Caudate nucleus (tissue), 63 donors: ENCODE measurements at places on chromosomes 2 and 18.

GRCh38 chr2:214057986-214058385, 352.9 kb upstream of the VWC2L start:
- no peak for DNase-seq

- no peak for DNase-seq
Observed at GRCh38 chr2:73823416-73823815, 5.3 kb upstream of the STAMBP start.

DNA sequence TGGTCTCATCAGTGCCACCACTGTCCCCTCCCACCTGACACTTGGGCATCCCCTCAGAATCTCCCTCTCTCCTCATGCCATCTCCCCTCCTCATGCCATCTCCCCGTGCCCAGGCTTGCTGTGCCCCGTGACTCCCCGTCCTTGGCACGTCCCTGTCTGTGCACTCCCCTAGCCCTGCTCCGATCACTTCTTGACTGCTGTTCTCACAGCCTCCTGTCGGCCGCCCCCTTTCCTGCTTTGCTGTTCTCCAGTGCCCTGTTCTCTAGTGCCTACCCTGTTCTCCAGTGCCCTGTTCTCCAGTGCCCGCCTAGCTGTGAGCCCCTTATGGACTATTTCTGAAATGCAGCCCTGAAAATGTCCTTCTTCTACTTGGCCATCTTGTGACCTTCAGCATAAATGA, 253.8 kb downstream of the ALPK2 start:
- no peak for DNase-seq

DNA sequence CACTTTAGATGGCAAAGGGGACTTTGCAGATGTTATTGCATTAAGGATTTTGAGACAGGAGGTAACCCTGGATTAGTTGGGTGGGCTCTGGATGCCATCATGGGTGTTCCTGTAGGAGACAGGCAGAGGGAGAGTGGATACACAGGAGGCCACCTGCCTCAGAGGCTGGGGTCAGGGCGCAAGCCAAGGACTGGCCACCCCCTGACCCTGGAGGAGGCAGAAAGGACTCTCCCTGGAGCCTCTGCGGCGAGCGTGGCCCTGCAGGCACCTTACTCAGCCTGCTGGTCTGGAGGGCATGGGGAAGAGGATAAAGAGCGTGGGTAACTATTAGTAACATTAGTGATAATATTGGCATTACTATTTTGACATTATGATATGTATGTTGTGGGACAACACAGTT, 21.6 kb upstream of the OTOS start:
- DNase-seq: no peak

- DNase-seq: no peak
Observed at GRCh38 chr2:222701721-222702131, 30.3 kb downstream of the MOGAT1 start.

- no peak for DNase-seq
Observed at GRCh38 chr18:26813043-26813442, 52.5 kb downstream of the AQP4 start.

DNA sequence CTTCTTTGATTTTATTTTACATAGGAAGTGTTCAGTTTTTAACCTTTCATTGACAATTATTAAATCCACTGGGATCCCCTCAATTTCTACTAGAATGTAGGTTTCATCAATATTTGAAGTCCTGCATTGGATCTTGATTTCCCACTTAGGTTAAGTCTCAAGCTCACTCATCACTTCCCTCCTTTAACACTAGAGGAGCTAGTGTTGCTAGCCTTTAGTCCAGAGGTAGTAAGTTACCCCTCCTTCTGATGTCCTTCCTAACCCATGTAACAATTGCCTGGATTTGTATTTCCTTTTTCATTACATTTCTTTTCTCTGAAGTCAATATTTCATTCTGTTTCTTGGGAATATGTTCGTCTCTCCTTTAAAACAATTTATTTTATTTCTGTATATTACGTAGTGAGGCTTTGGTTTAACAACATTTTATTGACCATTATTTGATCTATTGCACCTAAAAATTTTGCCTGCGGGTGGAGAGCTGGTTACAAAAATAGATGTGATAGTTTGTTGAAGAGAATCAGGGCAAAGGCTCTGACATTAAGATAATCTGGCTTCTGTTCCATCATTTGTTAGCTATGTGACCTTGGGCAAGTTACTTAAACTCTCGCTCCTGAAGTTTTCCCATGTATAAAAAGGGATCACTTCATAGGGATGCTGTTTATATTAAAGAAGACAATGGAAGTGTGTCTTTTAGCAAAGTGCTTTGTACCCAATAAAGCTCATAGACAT, 833.0 kb downstream of the SLC4A3 start:
- no peak for DNase-seq

GRCh38 chr2:237624565-237624964, 2.8 kb upstream of the LRRFIP1 start:
- no peak for DNase-seq

- no peak for DNase-seq
Observed at GRCh38 chr2:240791821-240792628, 28.0 kb downstream of the KIF1A start.

DNA sequence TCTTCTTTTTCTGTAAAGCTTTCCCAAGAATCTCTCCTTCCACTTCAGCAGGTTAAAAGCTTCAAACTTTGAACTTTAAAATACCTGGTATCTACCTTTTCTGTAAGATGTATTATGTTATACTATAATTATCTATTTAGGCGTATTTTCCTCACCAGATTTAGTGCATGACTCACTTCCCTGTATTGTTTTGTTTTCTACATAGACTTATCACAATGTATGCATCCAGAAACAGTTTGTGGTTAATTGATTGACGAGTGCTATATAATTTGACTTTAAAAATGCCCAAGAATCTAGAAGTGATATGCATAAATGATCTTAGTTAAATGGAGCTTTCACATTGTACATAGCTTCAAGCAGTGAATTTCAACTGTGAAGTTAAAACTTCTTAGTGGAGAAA, 473.9 kb upstream of the CDH2 start:
- DNase-seq: no peak

- DNase-seq: no peak
Observed at GRCh38 chr2:238425505-238425978, 1.2 kb upstream of the ASB1 start.

DNA sequence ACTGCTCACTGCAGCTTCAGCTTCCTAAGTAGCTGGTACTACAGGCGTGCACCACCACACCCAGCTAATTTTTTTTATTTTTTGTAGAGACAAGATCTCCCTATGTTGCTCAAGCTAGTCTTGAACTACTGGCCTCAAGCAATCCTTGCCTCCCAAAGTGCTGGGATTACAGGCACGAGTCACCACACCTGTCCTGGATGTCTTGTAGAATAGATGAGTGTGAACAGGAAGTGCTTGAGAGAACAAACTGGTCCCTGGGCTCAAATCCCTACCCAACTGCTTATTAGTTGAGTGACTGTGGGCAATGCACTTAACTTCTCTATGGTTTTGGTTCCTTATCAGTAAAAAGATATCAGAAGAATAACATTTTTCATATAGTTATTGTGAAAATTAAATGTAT, 34.2 kb downstream of the PKDCC start:
- no peak for DNase-seq

DNA sequence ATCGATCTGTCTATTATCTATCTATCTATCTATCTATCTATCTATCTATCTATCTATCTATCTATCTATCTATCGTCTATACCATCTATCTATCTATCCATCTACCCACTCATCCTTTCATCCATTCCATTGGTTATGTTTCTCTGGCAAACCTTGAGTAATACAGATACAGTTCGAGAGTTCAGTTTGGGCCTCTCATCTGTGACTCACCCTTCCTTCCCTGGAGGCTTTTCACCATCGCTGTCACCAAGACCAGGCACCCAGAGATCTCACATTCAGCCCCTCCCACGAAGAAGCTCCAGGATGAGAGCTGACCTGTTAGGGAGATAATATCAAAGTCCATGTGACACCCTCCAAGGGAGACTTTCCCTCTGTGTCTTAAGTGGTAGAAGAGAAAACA, 164.1 kb upstream of the CELF4 start:
- DNase-seq: no peak

- no peak for DNase-seq
Observed at GRCh38 chr2:43939695-43940256, 56.0 kb downstream of the LRPPRC start.

GRCh38 chr2:10327896-10328669, 25.4 kb downstream of the HPCAL1 start:
- no peak for DNase-seq

DNA sequence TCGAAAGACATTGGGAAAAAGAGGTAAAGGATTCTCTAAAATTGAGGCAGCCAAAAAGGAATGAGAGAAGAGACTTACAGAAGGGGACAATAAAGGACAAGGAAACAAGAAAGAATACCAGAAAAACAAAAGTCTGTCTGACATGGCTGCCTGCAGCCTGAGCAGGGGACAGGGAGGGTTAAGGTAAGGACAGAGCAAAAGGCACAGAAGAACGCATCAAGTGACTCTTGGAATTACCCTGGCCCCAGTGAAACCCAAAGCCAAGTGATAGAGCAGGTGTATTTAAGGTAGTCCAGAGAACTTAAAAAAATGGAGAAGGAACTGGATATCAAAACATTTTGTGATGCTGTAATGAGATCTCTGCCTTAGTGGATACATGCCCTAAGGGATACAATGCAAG, 47.1 kb upstream of the XIRP2 start:
- DNase-seq: no peak

DNA sequence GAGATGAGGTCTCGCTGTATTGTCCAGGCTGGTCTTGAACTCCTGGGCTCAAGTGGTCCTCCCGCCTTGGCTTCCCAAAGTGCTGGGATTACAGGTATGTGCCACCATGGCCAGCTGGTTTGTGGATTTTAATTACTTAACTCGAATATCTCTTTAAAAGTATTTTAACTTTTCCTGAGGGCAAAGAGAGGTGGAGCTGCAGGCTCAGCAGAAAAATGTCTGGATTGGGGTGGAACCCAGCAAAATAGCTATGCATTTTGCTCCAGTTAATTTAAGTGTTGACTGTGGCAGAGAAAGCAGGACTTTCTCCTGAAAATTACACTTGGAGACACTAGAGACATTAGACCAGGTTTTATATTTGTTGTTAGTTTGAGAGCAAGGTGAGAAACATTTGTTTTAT, 35.5 kb upstream of the TXNDC2 start:
- DNase-seq: no peak

GRCh38 chr2:126899616-126900185, 1.0 kb downstream of the TEX51 start:
- DNase-seq: no peak

GRCh38 chr2:112487444-112487961, 5.5 kb downstream of the TTL start:
- DNase-seq: no peak

DNA sequence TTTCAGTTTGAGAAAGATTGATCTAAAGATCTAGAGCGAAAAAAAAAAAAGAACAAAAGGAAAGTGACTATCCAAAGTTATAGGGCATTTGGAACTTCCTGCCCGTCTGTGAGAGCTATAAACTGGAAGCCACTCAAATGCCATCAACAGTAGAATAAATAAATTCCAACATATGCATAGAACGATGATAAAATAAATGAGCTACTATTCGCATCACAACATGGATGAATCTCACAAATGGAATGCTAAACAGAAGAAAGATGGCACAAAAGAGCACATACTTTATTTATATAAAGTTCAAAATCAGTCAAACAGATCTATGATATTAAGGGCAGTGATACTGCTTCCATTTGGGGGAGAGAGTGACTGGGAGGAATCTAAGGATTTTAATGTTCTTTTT, 128.8 kb downstream of the TTC32 start:
- no peak for DNase-seq

DNA sequence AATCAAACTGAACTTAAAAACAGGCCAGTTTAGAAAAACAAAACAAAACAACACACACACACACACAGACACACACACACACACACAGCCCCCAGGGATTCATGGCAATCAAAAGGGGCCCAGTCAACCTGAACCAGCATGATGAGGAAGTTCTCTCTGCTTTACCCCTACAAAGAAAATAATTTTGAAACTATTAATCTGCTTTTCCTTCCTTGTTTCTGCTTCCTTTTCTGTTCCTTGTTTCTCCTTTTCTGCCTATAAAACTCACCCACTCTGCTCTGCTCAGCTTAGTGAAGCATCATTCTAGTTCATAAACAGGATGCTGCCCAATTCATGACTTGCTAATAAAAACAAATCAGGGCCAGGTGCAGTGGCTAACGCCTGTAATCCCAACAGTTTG, 203.1 kb downstream of the RAB3GAP1 start:
- no peak for DNase-seq

GRCh38 chr2:176526995-176527901, 258.0 kb downstream of the MTX2 start:
- no peak for DNase-seq

DNA sequence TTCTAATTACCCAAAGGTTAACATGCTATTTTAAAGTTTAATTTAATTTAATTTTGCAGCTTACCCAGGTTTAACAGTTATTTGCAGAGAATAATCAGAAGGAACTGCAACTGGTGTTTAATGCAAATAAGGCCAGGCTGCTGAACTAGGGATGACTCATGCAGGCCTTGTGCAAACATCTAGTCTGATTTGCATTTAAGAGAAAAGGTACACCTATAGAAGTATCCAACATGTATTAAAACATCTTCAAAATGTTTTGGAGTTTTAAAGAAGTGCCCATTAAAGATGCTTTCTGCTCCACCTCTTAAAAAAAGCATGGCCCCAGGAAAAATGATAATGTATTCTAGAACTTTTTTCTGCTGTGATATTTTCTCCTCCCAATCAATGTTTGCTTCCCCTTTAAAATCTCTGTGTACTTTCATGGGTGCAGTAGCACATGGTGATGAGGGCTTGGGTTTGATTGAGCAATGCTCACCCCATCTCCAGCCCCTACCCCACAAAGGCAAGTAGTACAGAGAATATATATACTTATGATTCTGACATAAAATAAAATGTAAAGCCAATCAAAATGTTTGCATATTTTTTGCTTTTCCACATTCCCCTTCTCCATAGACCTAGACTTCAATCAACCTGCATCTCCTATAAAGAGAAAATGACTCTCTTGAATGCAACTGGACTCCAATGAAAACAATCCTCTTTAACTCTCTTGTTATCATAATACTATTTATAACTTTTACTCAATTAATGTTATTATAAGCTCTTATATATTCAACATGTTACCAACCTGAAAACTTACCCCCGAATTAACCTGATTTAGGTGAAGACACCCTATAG, 54.1 kb downstream of the ATP8B1 start:
- DNase-seq: no peak

DNA sequence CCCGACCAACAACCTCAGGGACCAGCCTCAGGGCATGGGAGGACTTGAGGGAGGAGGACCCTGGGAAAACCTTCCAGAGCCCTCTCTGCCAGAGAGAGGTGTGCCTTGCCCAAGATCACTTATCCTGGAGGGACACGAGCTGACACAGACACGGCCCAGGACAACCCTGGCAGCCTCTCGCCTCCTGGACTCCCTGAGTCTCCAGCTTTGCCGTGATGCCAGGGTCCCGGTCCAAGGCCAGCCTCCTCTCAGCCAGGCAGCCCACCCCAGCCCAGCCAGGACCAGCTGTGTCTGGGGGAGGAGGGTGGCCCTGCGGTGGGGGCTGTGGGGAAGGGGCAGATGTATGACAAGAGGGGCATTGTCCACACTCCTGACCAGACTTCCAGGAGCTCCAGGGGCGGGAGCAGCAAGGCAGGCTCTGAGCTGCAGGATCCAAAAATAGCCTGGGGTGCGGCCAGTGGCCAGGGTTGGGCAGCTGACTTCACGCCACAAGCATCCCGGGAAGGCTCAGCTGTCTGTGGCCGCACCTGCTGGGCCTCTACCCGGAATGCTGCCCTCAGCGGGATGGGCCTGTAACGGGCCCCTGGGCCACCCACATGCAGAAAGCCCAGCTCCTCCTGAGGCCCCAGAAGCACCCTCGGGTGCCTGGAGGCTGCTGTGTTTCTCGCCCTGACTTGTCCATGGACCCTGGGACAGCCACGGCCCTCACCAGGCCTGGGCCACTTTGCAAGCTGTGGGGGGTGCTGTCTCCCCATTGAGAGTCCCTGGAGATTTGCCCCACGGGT, 65.5 kb upstream of the GPC1 start:
- peak; percentile 63 for DNase-seq
